ENCODE measurements at places on chromosomes 7 and 10. TPM values are rescaled to one million over a fixed set of nuclear protein-coding genes. Genes with fewer than 3 reads are reported as not detected.

The PLEKHS1 gene
- not detected for polyA plus RNA-seq

The WEE2 gene
- 0.52 TPM for polyA plus RNA-seq

The VWA2 gene
- not detected for polyA plus RNA-seq

The STAMBPL1 gene
- 4.8 TPM for polyA plus RNA-seq

The CRYGN gene
- polyA plus RNA-seq: not detected

The CALY gene
- polyA plus RNA-seq: not detected

The ELN gene
- not detected for polyA plus RNA-seq

The IDI2 gene
- not detected for polyA plus RNA-seq

The AKR1C8 gene
- not detected for polyA plus RNA-seq

The MCU gene
- polyA plus RNA-seq: 12.4 TPM

The GPR22 gene
- 0.08 TPM for polyA plus RNA-seq

The TMEM130 gene
- not detected for polyA plus RNA-seq

The WNT8B gene
- polyA plus RNA-seq: not detected

The FEZF1 gene
- not detected for polyA plus RNA-seq

The DDC gene
- polyA plus RNA-seq: not detected

The ADCYAP1R1 gene
- not detected for polyA plus RNA-seq

The POT1 gene
- polyA plus RNA-seq: 16.9 TPM

The DNAJC12 gene
- not detected for polyA plus RNA-seq

The SEMA3C gene
- not detected for polyA plus RNA-seq

The PAOX gene
- polyA plus RNA-seq: 56.2 TPM

The SNX10 gene
- polyA plus RNA-seq: 148 TPM

The GNGT1 gene
- polyA plus RNA-seq: not detected

The AGAP9 gene
- 0.40 TPM for polyA plus RNA-seq

The SLC18A3 gene
- polyA plus RNA-seq: not detected

The PTF1A gene
- not detected for polyA plus RNA-seq

The XRCC2 gene
- 1.2 TPM for polyA plus RNA-seq

The CCL24 gene
- not detected for polyA plus RNA-seq

The NACAD gene
- not detected for polyA plus RNA-seq

The CDH23 gene
- 0.24 TPM for polyA plus RNA-seq

The ADRB1 gene
- polyA plus RNA-seq: not detected

The CFAP43 gene
- not detected for polyA plus RNA-seq

The CFAP69 gene
- polyA plus RNA-seq: not detected

The CTNNA3 gene
- not detected for polyA plus RNA-seq

The NME8 gene
- polyA plus RNA-seq: not detected

The AGR3 gene
- polyA plus RNA-seq: not detected

The DYNC1I1 gene
- polyA plus RNA-seq: not detected

The ZNF485 gene
- polyA plus RNA-seq: 7.9 TPM

The NRP1 gene
- polyA plus RNA-seq: not detected

The SMKR1 gene
- polyA plus RNA-seq: 0.64 TPM

The ACTR3C gene
- polyA plus RNA-seq: not detected
